Pancreas (tissue), 10 donors: ENCODE measurements at places on chromosomes 2 and 18.

DNA sequence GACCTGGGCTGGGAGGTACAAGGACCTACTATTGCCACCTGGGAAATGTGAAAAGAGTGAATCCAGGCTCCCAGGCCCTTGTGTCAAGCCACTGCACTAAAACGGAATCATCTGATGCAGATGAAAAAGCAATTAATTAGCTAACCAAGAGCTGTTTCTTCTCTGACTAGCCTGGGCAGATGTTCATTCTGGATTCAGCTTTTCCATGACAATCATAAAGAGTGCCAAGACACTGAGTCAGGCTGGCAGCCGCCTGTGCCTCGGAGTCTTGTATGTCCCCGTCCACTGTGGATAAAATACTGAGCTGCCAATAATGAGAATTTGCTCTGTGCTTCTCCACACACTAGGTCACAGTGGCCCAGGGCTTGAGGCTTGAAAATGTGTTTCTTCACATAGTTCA is 21.7 kb upstream of the LCLAT1 start:
- no peak for DNase-seq

- no peak for DNase-seq
Measured at GRCh38 chr2:67267241-67267640, 129.9 kb upstream of the ETAA1 start.

- DNase-seq, result no peak
Measured at GRCh38 chr18:58635891-58636290, 7.0 kb upstream of the ALPK2 start.

GRCh38 chr2:152166633-152167032 is 8.9 kb downstream of the STAM2 start:
- no peak for DNase-seq

DNA sequence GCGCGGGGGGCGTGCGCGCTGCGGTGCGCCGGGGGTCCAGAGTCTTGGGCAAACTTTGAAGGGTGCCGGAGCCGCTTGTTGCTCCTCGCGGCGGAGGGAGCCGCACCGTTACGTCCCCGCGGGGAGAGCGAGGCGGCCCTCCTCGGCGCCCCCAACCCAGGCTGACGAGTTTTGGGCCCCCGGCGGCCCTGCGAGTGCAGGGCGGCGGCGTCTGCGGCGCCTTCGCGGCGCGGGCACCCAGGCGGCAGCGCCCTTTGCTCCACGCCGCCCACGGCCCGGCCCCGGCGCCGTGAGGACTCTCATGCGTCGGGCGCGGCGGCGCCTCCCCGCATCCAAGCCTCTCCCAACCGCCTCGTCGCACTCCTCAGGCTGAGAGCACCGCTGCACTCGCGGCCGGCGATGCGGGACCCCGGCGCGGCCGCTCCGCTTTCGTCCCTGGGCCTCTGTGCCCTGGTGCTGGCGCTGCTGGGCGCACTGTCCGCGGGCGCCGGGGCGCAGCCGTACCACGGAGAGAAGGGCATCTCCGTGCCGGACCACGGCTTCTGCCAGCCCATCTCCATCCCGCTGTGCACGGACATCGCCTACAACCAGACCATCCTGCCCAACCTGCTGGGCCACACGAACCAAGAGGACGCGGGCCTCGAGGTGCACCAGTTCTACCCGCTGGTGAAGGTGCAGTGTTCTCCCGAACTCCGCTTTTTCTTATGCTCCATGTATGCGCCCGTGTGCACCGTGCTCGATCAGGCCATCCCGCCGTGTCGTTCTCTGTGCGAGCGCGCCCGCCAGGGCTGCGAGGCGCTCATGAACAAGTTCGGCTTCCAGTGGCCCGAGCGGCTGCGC is 814 bp downstream of the FZD7 start:
- DNase-seq, result peak; percentile 23

- no peak for DNase-seq
Measured at GRCh38 chr2:1915196-1915595, 170.9 kb upstream of the PXDN start.
